ENCODE measurements at places on chromosomes 13 and 19.

- no peak for DNase-seq
Measured at GRCh38 chr19:33283589-33283988, 18.7 kb downstream of the CEBPA start.

DNA sequence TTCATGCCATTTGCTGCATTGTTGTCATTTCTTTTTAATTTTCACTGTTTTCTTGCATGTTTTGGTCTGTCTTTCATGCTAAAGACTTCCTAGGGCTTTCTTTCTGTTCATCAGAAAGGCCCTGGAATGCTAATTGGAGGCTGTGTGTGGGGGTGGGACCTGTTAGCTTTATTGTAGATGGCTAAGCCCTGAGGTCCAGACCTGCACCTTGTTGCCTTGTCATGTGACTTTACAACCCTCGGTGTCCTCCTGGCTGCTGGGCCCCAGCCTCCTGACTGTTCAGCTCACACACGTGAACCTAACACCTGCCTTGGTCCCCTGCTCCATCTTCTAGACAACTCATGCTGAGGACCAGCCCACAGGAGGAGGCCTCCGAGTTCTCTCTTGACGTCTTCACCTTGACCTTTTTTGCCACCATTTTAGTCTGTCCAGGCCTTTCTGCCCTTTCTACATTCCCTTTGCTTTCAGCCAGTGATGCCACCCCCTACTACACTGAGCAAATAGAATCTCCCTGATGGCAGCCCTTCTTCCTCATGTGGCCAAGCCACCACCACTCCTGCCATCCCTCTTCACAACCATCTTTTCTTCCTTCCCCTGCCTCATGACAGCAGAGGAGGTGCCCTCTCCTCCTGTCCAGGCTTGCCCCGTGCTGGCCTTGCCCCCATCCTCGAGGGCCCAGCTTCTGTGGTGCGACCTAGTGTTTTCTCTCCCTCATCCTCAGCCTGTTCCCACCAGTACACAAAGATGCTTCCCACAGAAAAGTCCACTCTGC, 41.4 kb upstream of the GPI start:
- no peak for DNase-seq

GRCh38 chr13:48412881-48413351, at the start of gene LPAR6:
TSS of gene LPAR6 (minus strand) at chr13:48413113. CDS start at chr13:48412423, 690 bp downstream.
- DNase-seq: peak; percentile 88

DNA sequence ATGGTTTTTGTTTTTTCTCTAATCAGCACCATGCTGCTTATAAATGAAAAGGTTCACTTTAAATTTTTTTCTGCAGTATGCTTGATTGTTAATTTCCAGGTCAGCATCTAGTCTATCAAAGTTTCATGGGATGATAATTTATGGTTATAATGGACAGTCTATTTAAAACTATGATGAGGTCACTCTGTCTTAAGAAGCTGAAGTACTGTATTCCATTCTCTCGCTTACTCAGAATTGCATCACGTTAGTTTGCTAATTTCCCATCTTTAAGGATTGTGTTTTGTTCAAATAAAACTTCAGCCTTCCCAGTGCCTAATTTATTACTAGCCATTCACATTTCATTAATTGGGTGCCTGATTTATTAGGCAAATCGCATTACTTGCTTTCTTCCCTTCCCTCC, 94.3 kb downstream of the GPC6 start:
- DNase-seq: peak; percentile 49

DNA sequence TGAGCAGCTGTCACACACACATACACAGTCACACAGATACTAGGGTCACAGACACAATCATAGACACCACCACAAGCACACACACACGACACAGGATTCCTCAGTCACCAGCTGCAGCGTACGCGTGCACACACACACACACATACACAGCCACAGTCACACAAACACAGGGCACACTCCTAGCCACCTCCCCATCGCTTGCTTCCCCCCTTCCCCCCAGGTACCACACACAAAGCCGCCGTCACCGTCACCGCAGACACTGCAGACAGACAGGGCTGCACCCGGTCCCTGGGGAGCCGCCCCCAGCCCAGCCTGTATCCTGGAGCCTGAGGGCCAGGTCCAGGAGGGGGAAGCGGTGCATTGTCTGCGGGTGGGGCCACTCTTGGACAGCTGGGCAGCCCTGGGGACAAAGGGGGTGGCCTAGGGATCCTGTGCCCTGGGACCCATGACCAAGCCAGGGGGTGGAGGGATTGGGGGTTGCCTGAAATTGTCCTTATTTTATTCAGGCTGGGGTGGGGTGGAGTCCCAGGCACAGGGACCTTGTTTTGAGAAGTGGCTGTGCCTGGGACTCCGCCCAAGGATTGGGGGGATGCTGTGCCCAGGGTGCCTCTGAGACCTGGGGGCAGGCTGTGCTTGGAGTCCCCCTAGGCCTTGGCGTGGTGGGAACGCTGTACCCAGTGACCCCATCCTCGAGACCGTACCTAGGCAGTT, 957 bp downstream of the NUMBL start:
- no peak for DNase-seq

DNA sequence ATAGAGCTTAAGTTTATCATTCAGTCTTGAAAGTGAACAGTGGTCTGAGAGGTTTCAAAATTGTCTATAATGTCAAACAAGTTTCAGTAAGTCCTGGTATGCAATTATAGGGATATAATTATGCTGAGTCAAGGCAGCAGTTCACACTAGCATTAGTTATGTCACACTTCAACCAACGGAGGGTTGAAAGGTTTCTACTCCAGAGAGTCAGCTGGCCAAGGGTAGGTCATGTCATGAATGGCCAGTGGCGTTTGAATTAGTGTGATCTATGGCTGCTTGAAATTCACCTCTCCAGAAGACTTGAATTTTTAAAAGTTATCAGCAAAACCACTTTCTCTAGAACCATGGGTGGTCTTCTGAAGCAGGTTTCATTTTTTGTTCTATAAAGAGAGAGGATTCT, 108.6 kb downstream of the TNFRSF19 start:
- no peak for DNase-seq

GRCh38 chr13:51220706-51221105, 1.5 kb upstream of the FAM124A start:
- DNase-seq: no peak

- DNase-seq: no peak
Measured at GRCh38 chr13:21039097-21039800, 22.1 kb downstream of the LATS2 start.

- no peak for DNase-seq
Measured at GRCh38 chr19:46448601-46449000, 19.9 kb upstream of the PNMA8C start.

DNA sequence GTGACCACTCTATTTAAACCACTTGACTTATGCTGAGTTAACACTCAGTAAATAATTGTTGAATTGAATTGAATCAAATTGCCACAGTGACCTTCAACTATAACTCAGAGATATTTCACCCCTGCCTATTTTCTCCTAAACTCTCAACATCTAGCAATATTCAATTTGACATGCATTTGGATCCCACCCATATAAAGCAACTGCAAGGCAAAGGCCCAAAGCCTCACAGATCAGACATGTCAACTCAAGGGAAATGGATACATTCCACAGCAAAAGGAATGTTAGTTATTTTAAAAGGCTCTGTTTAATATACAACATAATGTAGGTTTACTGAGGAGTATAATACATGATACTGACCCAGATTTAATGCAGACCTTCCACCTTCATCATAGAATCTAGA, 107.4 kb downstream of the KCTD12 start:
- peak; percentile 43 for DNase-seq

- DNase-seq: no peak
Measured at GRCh38 chr13:46672338-46673090, 119.5 kb downstream of the LRCH1 start.

- no peak for DNase-seq
Measured at GRCh38 chr13:47650209-47650608, 350.9 kb downstream of the SUCLA2 start.

DNA sequence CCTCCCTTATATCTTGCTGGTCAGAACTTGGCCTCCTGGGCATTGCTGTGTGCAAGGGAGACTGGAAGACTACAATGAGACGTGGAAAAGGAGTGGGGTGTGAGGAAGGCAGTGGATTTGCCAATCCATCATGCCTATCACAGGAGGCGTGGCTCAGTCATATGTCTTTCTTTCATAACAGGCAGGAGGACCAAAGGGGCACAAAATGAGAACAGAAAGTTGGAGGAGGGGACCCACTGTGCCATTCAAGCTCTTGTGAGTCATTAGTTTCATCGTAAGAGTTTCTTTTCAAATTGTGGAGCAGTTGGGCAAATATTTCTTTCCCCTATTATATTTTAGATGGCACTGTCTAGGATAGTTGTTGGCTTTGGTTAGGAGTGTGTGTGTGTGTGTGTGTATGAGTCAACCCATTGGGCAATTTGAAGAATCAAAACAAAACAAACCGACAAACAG, 471.5 kb downstream of the TSHZ3 start:
- DNase-seq: no peak

- DNase-seq: peak; percentile 78
Measured at GRCh38 chr13:43054803-43055802, 31.7 kb downstream of the DNAJC15 start.

- DNase-seq: no peak
Measured at GRCh38 chr13:66344805-66345517, 885.2 kb downstream of the PCDH9 start.

GRCh38 chr13:98495627-98496478, 81.1 kb downstream of the STK24 start:
- DNase-seq: no peak

- DNase-seq: no peak
Measured at GRCh38 chr13:105579821-105580710, 955.4 kb downstream of the EFNB2 start.

DNA sequence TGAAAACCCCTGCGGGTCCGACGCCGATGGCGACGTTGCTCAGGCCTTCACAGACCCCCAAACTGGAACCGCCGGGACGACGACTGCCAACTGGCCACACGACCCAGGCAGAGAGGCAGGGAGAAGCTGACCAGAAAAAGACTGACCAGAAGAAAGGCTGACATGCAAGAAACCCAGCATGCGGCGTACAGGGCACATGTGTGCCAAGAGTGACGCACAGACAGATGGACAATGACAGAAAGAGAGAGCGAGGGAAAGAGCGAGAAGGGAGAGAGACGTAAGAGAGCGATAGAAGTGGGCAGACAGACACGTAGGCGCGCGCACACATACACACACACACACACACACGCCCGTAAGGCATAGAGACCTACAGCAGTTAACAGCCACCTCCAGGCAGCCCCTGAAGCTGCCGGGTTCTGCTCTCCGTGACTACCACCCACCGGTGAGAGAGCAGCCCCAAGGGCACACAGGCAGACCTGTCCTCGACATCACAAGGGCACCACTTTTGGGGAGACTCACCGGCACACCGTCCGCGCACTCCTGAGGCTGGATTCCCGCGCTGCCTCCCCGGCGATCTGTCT, 67.2 kb upstream of the ZNF527 start:
- no peak for DNase-seq

DNA sequence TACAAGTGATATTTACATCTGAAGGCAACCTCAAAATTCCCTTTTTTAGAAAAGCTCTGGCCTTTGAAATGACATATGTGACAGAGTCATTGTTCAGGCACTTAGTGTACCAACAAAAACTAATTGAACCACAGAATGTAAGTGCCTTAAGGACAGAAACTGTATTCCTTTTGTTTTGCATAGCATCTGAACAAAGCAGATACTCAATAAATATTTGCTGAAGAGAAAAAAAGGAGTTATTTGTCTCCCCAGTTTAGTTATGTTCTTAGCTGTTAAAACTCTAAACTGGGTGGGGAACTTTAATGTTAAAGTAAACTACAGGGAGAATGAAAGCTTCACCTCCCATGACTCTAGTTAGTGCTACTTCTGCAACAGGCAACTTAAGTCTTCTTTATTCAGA, 56.8 kb upstream of the KLF5 start:
- no peak for DNase-seq

- DNase-seq: peak; percentile 63
Measured at GRCh38 chr19:7515645-7516151, at the start of gene ZNF358. TSS of gene ZNF358 (plus strand) at chr19:7516103. CDS start at chr19:7519243, 3,140 bp downstream.

- DNase-seq: no peak
Measured at GRCh38 chr13:39836038-39836437, 180.6 kb downstream of the COG6 start.

DNA sequence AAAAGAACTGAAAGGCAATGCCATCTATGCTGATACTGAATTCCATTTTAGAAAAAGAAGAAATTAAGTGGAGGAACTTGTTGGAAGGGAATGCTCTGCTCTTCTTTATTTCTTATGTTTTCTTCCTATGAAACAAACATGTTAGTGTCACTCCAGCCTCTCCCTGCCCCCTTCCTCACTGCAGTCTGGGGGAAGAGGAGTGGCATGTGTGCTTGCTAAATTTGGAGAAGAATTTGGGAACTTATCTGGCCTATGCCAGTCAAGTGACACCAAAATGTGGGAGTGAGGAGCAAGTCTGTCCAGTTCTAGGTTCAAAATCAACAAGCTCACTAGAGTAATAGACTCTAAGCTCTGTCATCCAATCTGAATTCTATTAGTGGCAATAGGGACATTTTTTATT, 214.6 kb downstream of the RBM26 start:
- no peak for DNase-seq

DNA sequence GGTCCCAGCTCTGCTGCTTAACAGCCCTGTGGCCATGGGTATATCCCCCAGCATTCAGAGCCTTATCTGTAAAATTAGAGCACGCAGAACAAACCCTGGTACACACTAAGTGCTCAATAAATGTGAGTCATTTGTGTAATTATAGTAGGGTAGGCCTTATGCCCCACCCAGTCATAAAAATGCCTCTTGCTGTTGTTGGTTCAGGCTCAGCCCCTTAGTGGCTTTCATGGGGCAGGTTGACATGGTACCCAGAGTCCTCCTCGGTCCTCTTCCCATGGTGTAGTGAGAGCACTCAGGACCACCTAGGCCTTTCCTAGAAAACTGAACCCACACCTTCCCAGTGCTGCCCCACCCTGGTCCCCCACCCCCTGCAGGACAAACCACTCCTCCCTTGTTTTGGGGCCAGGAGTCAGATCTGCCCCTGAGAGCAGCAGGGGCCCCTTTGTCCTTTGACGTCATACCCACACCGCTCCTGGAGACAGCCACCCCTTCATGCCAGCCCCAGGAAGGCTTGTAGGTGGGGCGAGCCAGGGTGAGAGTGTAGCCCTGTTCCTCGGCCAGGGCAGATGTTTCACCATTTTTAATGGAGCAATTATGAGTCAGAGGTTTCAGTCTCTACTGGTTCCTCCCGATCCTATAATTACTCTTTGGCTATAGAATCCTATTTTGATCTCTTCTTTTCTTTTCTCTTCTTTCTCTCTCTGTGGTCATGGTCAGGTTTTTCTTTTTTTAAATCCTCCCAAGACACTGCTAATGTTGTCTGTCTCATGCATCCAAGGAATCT, 36.8 kb downstream of the ACTN4 start:
- DNase-seq: peak; percentile 95

GRCh38 chr13:105471673-105472072, 1063.8 kb downstream of the EFNB2 start:
- peak; percentile 81 for DNase-seq
